ENCODE measurements at places on chromosomes 2 and 18.

GRCh38 chr2:39933196-39933595, 154.1 kb upstream of the THUMPD2 start:
- no peak for DNase-seq

GRCh38 chr2:6358985-6359384, 506.7 kb downstream of the CMPK2 start:
- DNase-seq, result no peak

DNA sequence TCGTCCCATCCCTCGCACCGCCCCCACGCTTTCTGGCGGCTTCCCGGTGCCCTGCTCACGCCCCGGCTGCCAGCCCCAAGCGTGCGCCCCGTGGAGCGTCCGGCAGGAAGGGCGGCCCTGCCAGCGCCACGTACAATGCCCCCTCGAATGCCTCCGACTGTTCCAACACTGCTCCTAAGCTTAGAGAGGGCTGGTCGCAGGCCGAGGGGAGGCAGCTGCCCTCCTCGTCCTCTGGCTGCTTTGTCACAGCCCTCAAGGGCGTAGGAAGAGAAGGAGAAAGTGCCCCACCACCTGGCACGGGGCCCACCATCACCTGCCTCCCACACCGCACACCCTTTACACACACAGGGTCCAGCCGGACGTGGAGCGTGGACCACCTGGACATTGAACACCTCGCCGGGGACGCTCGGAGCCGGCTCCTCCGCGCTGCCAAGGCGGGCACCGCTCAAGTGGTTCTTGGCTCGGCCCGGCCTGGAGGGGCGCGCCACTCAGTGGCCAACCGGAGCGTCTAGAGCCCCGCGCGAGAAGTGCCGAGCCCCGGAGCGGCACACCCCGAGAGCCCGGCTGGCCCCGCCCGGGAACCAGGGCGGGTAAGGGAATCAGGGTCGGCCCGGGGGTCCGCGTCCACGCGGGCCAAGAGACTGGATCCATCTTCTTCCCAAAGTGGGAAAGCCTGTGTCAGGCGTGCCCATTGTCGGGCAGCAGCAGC, 830 bp downstream of the DNER start:
- DNase-seq, result no peak

GRCh38 chr2:158305501-158305900, 151.1 kb downstream of the CCDC148 start:
- no peak for DNase-seq
